ENCODE measurements at places on chromosomes 4 and X.

GRCh38 chrX:20664774-20665173, 398.1 kb upstream of the RPS6KA3 start:
- DNase-seq = no peak

GRCh38 chr4:6625256-6625655, 15.2 kb upstream of the MRFAP1 start:
- no peak for DNase-seq

GRCh38 chr4:74654230-74654681, 140.1 kb downstream of the BTC start:
- DNase-seq = no peak

GRCh38 chrX:47577424-47577823, 4.8 kb upstream of the TIMP1 start:
- peak; percentile 19 for DNase-seq

DNA sequence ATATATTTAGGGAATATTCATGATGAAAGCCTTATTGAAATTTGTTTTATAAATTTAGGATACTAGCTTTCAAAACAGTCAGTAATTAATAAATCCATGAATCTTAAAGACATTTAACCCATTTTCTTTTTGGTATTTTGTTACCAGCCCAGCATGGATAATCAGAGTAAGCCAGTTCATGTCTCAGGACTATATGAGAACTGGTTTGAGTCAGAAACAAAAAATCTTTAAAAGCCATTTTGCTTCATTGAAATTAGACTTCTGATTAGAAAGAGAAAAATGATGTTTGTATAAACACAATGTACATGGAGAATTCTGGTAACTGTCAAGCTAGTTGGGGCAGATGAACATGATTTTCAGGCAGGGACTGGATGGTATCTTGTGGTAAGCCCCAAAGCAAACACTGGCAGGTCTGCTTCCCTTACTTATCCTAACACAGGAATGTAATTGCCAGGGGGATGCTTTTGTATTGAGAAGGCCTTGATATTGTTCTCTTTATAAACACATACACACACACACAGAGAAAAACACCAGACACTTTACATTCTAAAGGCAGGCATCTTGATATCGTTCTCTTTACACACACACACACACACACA, 9.4 kb downstream of the ARHGAP10 start:
- DNase-seq = no peak

- DNase-seq = no peak
These were observed 907.1 kb downstream of the FAT4 start for GRCh38 chr4:126221717-126222340.

Data from ovary (tissue), 10 donors.